Anterior cingulate cortex (tissue), 58 donors: ENCODE measurements at places on chromosomes 12 and 14.

GRCh38 chr12:52794479-52795331, 1.2 kb downstream of the KRT3 start:
- DNase-seq: no peak

DNA sequence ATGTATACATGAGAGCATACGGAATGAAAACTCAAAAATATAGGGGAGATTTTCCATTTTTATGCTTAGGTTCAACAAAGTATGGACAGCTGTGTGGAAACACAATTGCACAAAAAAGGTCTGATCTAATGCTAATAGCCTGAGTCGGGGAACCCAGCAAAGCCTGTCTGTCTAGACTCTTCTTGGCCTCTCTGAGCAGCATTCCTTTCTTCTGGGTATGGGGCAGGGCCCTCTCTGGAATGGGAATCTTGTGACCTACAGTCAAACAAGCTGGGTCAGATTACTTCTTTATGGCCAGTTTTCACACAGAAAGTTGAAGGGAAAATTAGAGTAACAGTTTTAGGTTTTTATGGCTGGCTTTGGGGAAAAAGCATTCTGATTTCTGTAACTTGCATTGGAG, 534.0 kb upstream of the LMO3 start:
- DNase-seq: no peak

DNA sequence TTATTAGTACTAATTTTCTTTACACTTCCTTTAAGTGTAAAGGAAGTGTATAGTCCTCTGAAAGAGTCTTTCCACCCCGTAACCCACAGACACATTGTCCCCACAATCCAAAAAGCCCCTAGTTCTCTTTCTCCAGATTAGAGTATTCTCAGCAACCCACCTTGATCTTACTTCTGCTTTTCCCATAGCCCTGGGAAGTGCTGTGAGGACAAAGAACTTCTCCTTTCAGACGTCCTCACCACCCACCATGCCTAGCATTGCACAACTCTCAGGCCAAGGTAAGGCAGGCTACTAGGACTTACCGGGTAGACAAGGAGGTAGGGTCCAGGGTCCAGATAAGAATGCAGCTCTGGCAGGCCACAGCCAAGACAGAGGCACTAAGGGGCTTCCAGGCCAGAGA, 7.4 kb downstream of the AAAS start:
- DNase-seq: no peak

DNA sequence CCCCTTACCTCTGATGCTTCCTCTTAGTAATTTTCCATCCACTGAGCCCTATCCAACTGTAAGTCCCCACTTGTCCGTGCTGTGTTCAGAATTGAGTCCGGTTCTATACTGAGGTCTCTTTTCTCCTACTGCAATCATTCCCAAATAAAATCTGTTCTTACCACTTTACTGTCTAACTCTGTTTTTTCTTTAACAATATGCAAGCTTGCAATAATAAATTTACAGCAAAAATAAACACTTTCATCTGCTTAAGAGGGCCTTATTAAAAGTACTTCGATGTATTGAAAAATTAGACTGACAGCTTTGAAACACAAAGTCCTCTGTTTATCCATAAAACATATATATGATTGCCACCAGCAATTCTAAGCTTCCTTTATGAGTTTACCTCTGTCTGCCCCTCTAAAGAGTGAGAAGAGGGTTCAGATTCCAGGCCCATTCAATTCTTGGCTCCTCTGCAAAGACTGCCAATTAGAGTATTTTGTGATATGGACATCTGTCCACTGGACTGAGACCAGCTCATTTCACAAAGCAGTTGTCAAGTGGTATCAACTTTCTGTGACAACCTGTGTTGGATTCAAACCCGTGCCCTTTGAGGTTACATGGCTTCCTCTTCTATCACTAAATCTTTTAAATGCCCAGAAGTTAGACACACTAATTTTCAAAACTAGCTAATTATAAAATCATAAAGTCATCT, 39.9 kb upstream of the G2E3 start:
- no peak for DNase-seq
